Right cardiac atrium (tissue), 5 donors: ENCODE measurements at places on chromosomes 16 and 17. TPM values are rescaled to one million over a fixed set of nuclear protein-coding genes. Genes with fewer than 3 reads are reported as not detected.

The EPN2 gene
- total RNA-seq, result 138 TPM

The CACNG1 gene
- total RNA-seq, result not detected

The KRTAP17-1 gene
- not detected for total RNA-seq

The OR1F1 gene
- not detected for total RNA-seq

The TBKBP1 gene
- 17.5 TPM for total RNA-seq

DNA sequence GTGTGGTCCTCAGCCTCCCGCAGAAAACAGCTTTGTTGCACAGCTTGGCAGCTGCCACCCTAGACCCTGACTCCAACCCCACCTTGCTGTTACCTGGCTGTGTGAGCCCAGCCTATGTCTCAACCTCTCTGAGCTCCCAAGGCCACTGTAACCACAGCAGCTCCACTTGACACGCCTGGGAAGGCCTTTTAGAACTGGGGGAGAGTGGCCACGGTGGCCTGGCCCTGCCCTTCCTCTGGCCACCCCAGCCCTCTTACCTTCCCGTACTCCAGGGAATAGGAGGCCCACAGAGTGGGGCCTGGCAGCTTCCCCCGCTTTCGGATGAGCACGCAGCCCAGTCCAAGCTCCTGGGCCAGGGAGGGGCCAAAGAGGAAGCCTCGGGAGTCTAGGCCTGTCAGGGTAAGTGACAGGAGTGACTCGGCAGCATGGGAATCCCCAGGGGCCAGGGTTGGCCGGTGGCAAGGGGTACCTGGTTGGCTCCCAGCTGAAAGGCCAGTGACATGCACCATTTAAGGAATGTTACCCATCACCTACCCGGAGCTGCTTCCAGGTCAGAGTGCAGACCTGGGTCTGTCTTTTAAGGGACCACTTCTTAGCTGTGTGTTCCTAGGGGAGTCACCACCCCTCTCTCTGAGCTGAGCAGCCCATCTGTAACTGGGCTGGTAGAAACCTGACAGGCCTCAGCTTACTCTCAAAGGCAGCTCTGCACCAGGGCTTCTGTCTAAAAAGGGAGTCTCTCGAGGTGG, 1.4 kb downstream of the APRT start:
- no peak for DNase-seq

DNA sequence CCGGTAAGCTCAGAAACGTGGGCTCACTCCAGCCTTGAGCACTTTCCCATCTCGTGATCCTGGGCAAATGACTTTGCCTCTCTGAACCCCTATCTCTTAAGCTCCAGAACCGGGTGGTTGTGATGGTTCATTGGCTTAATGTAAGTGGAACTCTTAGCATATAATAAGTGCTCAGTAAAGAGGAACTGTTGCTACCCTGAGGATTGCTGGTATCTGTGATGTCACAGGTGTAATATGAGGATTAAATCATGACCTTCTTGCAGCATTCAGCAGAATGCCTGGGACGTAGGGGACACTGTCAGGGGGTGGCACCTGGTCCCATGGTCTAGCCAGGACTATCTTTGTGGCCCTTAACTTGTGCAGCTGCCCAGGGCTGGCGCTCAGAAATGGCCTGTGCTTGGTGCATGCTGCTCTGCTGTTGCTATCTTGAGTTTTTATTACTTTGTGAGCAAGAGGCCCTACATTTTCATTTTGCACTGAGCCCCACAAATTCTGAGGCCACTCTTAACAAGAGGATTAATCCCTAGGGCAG, 68.8 kb downstream of the SREBF1 start:
- DNase-seq, result no peak

- no peak for DNase-seq
Observed at GRCh38 chr17:57210224-57210553, 46.1 kb upstream of the MSI2 start.

DNA sequence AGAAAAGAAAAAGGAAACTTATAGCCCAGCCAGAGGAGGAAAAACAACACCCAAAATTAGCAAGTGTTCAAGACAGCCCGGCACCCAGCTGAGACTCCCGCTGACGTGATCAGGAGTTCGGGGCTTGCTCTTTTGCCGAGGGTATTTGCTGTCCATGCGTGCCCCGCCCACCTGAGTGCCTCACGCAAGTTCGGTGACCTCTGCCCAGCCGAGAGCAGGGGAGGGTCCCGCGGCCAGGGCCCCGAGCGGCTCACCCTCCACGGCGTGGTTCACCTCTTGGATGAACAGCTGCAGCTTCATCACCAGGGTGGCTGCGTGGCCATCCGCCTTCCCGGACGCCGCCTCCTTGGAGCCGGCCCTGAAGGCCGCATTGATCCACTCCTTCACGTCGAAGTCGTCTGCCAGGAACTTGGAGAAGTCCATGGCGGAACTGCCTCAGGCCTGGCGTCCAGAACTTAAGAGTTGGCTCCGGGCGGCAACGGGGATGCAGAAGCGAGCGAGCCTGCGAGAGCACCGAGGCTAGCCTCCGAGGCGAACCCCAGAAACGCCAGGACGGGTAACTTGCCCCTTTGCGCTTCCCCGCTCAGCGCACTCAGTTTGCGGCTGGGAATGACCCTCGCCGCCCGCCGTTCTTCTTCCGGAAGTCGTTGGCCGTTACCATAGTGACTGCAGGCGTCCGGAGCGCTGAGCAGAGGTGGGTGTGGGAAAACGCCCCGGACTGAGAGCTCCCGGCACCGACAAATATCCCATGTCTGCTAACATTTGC, at the start of gene COG7:
Gene COG7 (minus strand): TSS at position 618 of the 766 bp plus-strand sequence. CDS start 195 bp downstream, at position 423.
- DNase-seq, result peak; percentile 95

- DNase-seq, result peak; percentile 29
Observed at GRCh38 chr17:4515501-4515900, 16.8 kb downstream of the SPNS2 start.

DNA sequence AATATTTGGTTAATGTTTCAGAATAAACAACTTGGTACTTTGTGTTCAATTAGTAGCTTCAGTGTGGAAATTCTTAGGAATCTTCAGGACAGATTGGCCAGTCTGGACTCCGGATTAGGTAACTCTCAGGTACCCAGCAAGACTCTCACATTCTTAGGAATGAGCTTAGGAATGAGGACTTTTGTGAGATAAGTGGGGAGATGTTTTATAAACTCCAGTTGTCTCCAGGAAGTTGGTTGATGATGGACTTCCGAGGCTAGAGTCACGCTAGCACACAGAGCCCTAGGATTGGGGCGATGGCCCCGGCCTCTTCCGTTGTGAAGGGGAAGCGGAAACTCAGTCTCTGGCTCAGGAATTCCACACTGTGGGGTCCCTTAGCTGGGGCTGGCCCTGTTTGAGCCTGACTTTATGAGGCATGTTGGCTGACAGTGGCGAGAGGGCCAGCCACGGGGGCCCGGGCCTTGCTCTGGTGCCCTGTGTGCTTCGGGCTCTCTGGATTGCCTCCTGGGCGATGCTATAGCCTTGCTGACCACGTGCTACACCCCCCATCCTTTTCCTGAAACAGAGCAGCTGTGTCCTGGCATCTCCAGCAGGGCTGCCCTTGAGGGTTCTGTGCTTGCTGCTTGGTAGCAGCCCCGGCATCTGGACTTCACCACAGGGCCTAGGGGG, 32.4 kb downstream of the RAB11FIP3 start:
- peak; percentile 44 for DNase-seq
